Fibroblast of the aortic adventitia (primary cell): ENCODE measurements at places on chromosomes 1 and 21. TPM values are rescaled to one million over a fixed set of nuclear protein-coding genes. Genes with fewer than 3 reads are reported as not detected.

- DNase-seq: peak; percentile 98
Observed at GRCh38 chr1:85607126-85607920, 26.8 kb downstream of the CCN1 start.

DNA sequence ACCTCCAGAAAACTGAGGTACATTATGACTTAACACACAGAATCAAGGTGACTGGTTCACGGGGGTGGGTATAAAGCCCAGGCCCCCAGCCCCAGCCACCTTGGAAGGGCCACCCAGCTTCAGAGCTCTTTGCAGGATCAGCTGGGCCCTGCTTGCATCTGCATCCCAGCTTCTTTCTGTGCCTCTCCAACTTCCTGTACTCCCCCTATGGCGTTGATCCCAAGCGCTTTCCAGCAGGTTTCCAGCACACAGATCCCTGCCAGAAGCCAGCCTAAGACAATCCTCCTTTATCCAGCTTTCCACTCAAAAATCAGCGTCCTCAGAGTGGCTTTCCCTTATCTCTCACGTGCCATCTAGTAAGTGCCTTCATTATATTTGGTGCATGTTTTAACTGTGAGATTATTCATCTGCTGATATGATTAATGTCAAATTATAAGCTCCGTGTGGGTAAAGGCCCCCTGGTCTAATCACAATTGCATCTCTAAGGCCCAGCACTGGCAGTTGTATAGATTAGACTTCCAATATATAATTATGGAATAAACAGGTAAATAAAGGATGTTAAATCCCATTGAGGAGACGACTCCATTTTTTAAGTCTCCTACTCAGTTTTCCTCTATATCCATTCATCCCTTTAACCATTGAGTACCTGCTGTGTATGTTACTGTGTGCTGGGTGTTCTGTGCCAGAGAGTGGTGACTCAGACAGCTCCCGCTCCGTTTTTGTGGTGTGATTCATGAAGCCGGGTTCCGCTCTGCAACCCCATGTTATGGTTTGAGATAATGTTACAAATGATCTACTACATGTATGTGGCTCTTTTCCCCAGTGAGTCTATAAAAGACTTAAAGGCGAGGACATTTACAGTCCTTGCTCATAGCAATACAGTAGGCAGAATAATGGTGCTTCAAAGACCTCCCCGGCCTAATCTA is 387.6 kb downstream of the PCP4 start:
- DNase-seq: no peak

DNA sequence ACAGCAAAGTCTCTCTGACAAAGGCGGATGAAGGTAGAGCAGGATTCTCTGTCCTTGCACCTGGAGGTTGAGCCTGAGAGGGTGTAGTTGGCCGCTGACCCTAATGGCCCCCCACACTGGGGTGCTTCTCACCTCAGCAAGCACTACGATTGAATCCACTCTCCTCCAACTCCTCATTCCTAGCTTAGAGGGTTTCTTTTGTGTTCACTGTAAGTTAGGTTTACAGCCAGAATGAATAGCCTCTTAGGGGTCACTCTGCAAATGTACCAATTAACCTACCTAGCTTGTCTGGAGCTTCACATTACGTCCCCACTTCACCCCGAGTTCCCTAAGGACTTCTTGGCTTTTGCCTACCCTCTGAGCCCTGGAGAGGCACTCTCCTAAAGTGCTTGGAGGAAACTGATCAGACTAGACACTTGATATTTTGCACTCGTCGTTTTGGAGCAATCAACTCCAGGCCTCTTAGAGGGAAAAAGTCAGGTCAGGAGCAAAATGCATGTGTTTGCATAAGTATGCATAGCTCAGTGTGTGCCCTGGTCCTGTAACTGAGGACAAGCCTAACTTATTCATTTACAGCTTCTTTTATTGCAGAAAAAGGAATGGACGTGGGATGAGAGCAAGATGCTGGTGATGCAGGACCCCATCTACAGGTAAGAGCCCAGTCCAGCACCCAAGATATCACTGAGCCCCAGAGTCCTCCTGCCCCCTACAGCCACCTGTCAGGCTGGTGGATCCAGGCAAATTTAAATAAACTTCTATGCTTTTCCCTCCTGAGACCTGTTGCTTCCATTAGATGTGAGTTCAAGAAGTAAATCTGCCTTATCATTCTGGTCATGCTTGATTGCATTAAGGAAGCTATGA is 76.4 kb downstream of the SPATA46 start:
- DNase-seq: no peak

DNA sequence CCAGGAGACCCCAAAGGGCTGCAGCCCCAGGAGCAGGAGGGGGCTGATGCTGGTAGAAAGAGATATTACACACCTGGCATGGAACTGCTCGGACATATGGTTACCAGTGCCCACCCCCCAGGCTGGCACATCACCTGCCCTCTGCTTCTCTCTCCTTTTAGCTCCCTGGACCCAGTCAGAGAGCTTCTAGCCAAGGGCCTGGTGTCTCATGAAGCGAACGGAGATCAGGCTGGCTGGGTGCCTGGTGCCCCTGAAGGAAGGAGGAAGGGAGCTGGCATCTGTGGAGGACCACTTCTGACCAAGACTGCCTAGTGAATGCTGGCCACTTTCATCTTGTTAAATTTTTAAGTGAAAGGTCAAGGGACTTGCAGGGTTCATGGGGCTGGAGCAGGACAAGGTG is 53.1 kb downstream of the FOXO6 start:
- no peak for DNase-seq

The MX2 gene
- total RNA-seq: 3.8 and 4.2 TPM in 2 replicates

The ROR1 gene
- 18.8 and 31.7 TPM in 2 replicates for total RNA-seq
